ENCODE measurements at places on chromosomes 4 and X. TPM values are rescaled to one million over a fixed set of nuclear protein-coding genes. Genes with fewer than 3 reads are reported as not detected.

- H3K36me3 ChIP-seq, result peaks cover 10% of the 10 kb centered on the region
- H3K4me1 ChIP-seq, result no peaks in the 10 kb centered on the region
- no peak overlapping the region for H3K27ac ChIP-seq
- DNase-seq, result no peak
Observed at GRCh38 chr4:13590766-13591165, 36.8 kb downstream of the BOD1L1 start.

GRCh38 chrX:125405339-125405738, 85.7 kb downstream of the TEX13C start:
- H3K27ac ChIP-seq, result no peak overlapping the region
- H3K36me3 ChIP-seq, result no peaks in the 10 kb centered on the region
- no peak for DNase-seq
- no peaks in the 10 kb centered on the region for H3K4me1 ChIP-seq
- H3K27me3 ChIP-seq, result no peaks in the 10 kb centered on the region
- no peak overlapping the region for H3K4me3 ChIP-seq

- H3K27me3 ChIP-seq, result no peaks in the 10 kb centered on the region
- H3K36me3 ChIP-seq, result no peaks in the 10 kb centered on the region
- no peak overlapping the region for H3K4me3 ChIP-seq
- no peak overlapping the region for H3K27ac ChIP-seq
- peak; percentile 19 for DNase-seq
Observed at GRCh38 chrX:58025979-58026378, 115.7 kb upstream of the ZXDA start.

DNA sequence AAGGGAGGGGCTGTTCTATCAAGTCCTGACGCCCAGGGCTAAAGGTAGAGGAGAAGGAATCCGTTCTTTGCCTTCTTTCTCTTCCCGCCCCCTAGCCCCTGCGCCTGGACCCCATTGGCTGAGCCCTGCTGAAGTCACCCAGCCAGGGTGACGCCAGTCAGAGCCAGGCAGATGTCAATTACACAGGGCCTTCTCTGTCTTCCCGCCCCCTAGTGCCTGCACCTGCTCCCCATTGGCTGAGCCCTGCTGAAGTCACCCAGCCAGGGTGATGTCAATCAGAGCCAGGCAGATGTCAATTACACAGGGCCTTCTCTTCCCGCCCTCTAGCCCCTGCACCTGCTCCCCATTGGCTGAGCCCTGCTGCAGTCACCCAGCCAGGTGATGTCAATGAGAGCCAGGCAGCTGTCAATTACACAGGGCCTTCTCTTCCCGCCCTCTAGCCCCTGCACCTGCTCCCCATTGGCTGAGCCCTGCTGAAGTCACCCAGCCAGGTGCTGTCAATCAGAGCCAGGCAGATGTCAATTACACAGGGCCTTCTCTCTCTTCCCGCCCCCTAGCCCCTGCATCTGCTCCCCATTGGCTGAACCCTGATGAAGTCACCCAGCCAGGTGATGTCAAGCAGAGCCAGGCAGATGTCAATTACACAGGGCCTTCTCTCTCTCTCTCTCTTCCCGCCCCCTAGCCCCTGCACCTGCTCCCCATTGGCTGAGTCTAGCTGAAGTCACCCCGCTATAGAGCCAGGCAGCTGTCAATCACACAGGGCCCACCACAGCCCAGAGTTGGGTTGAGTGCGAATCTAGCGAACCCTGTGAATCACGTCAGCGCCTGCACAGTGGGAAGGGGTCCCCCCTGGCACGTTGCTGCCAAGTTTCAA, 46.4 kb downstream of the ASMT start:
- no peak for DNase-seq
- H3K27me3 ChIP-seq, result no peaks in the 10 kb centered on the region
- no peaks in the 10 kb centered on the region for H3K36me3 ChIP-seq
- H3K4me3 ChIP-seq, result no peak overlapping the region
- H3K4me1 ChIP-seq, result peaks cover 8% of the 10 kb centered on the region
- no peak overlapping the region for H3K27ac ChIP-seq

- no peaks in the 10 kb centered on the region for H3K36me3 ChIP-seq
- H3K4me1 ChIP-seq, result no peaks in the 10 kb centered on the region
- no peak for DNase-seq
- H3K27ac ChIP-seq, result no peak overlapping the region
- no peaks in the 10 kb centered on the region for H3K27me3 ChIP-seq
Observed at GRCh38 chr4:60619531-60620305, 580.4 kb upstream of the ADGRL3 start.

DNA sequence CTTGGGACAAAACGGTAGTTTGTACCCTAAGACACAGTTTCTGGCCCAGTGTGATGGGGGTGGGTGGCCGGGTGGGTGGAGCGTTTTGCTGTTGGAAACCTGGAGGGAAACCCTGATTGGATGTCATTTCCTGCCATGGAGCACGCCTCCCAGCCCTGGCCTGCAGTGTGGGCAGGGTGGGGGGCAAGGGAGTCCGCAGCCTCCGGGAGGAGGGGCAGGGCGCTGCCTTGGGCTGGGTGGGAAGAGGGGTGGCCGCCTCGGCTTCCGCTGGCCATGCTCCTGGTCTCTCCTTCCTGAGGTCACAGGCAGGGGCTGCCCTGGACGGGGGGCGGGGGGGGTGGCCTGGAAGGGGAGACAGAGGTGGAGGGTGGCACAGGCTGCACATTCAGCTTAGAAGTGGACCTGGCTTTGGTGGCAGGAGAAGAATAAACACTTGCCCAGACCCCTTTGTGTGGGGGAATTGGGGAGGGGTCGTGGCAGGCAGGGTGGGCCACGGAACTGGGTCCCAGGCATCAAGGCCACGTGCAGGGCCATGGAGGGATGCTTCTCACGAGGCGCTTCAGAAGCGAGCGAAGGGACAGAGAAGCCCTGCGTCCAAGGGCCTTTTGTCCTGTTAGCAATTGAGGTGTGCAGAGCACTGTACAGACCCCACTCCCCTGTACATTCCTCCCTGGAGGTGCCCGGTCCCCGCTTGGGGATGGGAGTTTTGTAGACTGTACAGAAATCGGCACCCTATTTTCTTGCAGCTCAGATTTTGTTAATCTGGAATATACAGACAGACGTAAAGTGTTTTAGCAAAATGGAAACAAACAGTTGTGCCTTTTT, 6.2 kb downstream of the NAT8L start:
- H3K27me3 ChIP-seq, result peaks cover 10% of the 10 kb centered on the region
- H3K4me3 ChIP-seq, result no peak overlapping the region
- H3K36me3 ChIP-seq, result no peaks in the 10 kb centered on the region
- H3K27ac ChIP-seq, result no peak overlapping the region
- H3K4me1 ChIP-seq, result no peaks in the 10 kb centered on the region

- no peaks in the 10 kb centered on the region for H3K4me1 ChIP-seq
- H3K27me3 ChIP-seq, result peaks cover 3% of the 10 kb centered on the region
- no peak overlapping the region for H3K4me3 ChIP-seq
- no peaks in the 10 kb centered on the region for H3K36me3 ChIP-seq
Observed at GRCh38 chrX:13805241-13805640, 11.7 kb downstream of the GPM6B start.

- no peaks in the 10 kb centered on the region for H3K4me1 ChIP-seq
- H3K27me3 ChIP-seq, result no peaks in the 10 kb centered on the region
- no peaks in the 10 kb centered on the region for H3K36me3 ChIP-seq
- no peak overlapping the region for H3K27ac ChIP-seq
- no peak for DNase-seq
Observed at GRCh38 chr4:32002037-32002747, 1282.0 kb downstream of the PCDH7 start.

- peaks cover 25% of the 10 kb centered on the region for H3K4me1 ChIP-seq
- no peak overlapping the region for H3K4me3 ChIP-seq
- no peaks in the 10 kb centered on the region for H3K36me3 ChIP-seq
- H3K27ac ChIP-seq, result no peak overlapping the region
Observed at GRCh38 chrX:149510386-149510785, 5.3 kb upstream of the IDS start.

GRCh38 chr4:1373892-1374705, 27.1 kb downstream of the UVSSA start:
- H3K27me3 ChIP-seq, result no peaks in the 10 kb centered on the region
- H3K27ac ChIP-seq, result no peak overlapping the region
- no peak overlapping the region for H3K4me3 ChIP-seq
- DNase-seq, result no peak
- no peaks in the 10 kb centered on the region for H3K36me3 ChIP-seq
- no peaks in the 10 kb centered on the region for H3K4me1 ChIP-seq

DNA sequence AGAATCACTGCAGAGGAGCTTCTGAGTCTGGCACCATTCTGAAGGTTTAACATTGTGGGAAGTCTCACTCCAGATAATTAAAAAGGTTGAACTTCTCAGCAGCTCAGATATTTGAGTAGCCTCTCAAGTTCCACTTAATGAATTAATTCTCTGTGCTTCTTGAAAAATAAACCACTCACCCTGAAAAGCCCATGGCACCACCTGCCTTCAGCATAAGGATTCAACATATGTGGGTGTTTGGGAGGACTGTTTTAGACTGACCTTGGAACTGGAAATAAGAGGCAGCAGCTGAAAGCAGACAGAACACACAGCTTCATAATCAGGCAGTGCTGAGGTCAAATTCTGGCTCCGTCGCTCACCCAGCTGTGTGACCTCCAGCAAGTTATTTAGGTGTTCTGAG, 100.6 kb downstream of the KCNIP4 start:
- H3K36me3 ChIP-seq, result no peaks in the 10 kb centered on the region
- DNase-seq, result no peak
- H3K4me1 ChIP-seq, result no peaks in the 10 kb centered on the region
- no peak overlapping the region for H3K27ac ChIP-seq

DNA sequence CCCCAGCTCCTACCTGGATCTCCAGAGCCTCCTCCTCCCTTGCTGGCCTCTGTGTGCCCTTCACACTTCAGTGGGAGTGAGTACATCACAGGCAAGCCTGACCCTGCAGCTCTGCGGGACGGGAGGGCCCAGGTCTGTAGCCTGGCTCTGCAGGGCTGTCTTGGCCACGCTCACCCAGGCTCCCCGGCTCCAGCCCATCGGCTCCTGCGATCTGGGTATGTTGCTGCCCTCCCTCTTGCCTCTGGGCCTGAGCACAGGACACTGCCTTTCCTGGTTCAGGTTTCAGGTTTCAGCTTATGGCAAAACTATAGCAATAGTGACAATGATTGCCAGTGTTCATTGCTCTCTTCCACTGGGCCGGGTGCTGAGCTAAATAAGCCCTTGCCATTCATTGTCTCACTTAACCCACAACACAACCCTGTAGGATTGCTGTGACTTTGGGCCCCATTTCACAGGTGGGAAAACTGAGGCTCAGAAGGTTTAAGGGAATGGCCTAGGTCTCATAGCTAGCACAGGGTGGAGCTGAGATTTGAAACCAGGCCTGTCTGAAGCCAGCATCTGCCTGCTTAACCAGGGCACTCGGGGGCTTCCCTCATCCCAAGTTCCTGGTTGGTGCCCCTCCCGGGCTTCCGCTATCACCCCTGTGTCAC, 44.6 kb upstream of the SORCS2 start:
- H3K36me3 ChIP-seq, result no peaks in the 10 kb centered on the region
- DNase-seq, result no peak
- no peak overlapping the region for H3K4me3 ChIP-seq
- H3K27ac ChIP-seq, result no peak overlapping the region

DNA sequence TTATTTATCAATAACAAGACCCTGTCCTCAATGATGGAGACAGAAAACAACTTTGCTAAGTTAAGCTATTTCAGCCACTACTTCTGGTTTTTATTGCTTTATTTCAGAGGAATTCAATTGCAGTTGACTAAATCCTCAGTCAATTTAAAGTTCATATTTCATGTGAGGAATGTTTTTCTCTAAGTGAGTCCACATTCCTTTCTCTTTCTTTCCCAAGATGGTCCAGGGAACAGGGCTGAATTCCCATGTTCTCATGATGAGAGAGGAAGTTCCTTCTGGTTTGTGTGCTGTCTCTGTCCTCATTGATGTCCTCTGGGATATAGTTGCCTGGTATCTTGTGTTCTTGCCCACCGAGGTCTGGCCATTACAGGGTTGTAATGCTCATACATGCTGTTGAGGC, 117.2 kb downstream of the SLIT2 start:
- no peak for DNase-seq
- H3K27me3 ChIP-seq, result no peaks in the 10 kb centered on the region
- no peak overlapping the region for H3K4me3 ChIP-seq
- H3K27ac ChIP-seq, result no peak overlapping the region
- H3K4me1 ChIP-seq, result no peaks in the 10 kb centered on the region

GRCh38 chr4:83692028-83692427, 156.1 kb downstream of the GPAT3 start:
- H3K4me1 ChIP-seq, result no peaks in the 10 kb centered on the region
- DNase-seq, result peak; percentile 5
- no peak overlapping the region for H3K4me3 ChIP-seq
- no peaks in the 10 kb centered on the region for H3K36me3 ChIP-seq

DNA sequence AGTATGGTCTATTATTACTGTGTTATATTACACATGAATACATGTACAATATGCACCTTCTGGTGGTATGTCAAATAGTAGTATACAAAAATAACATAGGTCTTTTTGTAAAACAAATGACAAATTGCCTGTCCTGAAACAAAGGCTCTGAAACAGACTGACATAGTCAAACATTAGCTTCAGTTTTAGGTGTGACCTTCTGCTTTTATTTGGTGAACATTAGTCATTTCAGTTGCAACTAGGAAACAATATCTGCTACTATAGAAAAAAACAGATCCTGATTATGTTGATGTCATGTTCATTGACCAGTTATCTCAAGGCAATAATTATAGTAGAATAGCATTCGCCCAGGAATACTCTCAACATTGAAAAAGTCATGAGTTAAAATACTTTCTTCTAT, 123.0 kb downstream of the CHRNA9 start:
- H3K27me3 ChIP-seq, result peaks cover 1% of the 10 kb centered on the region
- H3K27ac ChIP-seq, result no peak overlapping the region
- no peaks in the 10 kb centered on the region for H3K36me3 ChIP-seq
- DNase-seq, result no peak

DNA sequence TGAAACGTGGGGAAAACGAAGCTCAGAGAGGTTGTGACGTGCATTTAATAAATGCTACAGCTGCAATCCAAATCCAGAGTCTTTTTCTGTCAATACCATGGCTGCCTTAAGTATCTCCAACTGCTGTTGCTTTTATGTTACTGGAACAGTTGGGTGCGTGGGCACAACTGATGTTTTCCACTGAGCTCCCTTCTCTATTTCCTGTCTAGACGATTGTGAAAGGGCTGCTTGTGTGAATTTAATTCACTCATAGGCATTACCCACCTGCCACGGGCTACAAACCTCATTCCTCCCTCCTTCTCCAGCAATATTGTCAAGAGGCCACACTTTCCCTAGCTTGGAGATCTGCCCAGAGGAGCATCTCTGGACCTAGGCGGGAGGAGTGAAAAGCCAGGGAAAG, 526.0 kb downstream of the MID1IP1 start:
- H3K27me3 ChIP-seq, result no peaks in the 10 kb centered on the region
- H3K36me3 ChIP-seq, result no peaks in the 10 kb centered on the region
- H3K27ac ChIP-seq, result no peak overlapping the region
- H3K4me1 ChIP-seq, result no peaks in the 10 kb centered on the region
- no peak overlapping the region for H3K4me3 ChIP-seq

- no peak for DNase-seq
- peaks cover 8% of the 10 kb centered on the region for H3K27me3 ChIP-seq
- H3K27ac ChIP-seq, result no peak overlapping the region
- H3K4me1 ChIP-seq, result peaks cover 4% of the 10 kb centered on the region
- H3K36me3 ChIP-seq, result no peaks in the 10 kb centered on the region
Observed at GRCh38 chr4:82559735-82560120, 2.1 kb downstream of the TMEM150C start.

Gene HTN3
- polyA plus RNA-seq, result not detected

Gene TMSB15A
- polyA plus RNA-seq, result 17.2 TPM

Gene LSM6
- 20.3 TPM for polyA plus RNA-seq

Gene SMAD1
- polyA plus RNA-seq, result 104 TPM

Gene SPANXC
- not detected for polyA plus RNA-seq

Gene ARAF
- polyA plus RNA-seq, result 77.2 TPM

Gene MAOB
- not detected for polyA plus RNA-seq

Measured in endothelial cell of umbilical vein (primary cell).